ENCODE measurements at places on chromosomes 6 and 20. TPM values are rescaled to one million over a fixed set of nuclear protein-coding genes. Genes with fewer than 3 reads are reported as not detected.

CDH26 gene
- total RNA-seq, result not detected

GRCh38 chr6:47729457-47729856, 31.1 kb downstream of the ADGRF4 start:
- H3K4me1 ChIP-seq, result no peaks in the 10 kb centered on the region
- no peak overlapping the region for H3K27ac ChIP-seq
- no peak for DNase-seq
- no peak overlapping the region for H3K4me3 ChIP-seq

GRCh38 chr20:39032997-39033396, 70.9 kb downstream of the DHX35 start:
- no peak overlapping the region for H3K4me3 ChIP-seq
- H3K27me3 ChIP-seq, result no peaks in the 10 kb centered on the region
- H3K36me3 ChIP-seq, result peaks cover 15% of the 10 kb centered on the region
- H3K4me1 ChIP-seq, result peaks cover 16% of the 10 kb centered on the region
- no peak overlapping the region for H3K27ac ChIP-seq

- no peak for DNase-seq
Measured at GRCh38 chr20:43981540-43981939, 66.9 kb downstream of the TOX2 start.
